Tongue (tissue), 3 donors: ENCODE measurements at places on chromosomes 6 and 20.

DNA sequence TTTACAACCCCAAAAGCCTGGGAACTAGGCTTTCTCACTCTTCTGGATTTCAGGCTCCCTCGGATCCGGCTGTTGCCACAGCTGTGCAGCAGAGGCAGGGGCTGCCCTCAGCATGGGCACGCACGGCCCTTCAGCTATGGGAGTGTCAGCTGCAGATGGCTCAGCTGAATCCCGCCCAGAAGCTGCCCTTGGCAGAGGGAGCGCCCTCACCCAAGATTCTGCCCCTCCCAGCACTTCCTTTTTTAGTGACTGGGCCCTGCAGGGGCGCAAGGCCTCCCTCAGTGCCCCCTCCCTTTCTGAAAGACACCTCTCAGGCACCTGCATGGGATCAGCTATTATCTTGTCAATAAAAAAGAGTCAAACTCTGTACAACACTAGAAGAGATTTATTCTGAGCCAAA lies 67.9 kb upstream of the THBS2 start:
- peak; percentile 26 for DNase-seq

GRCh38 chr6:138017166-138017757 lies 90.0 kb downstream of the PERP start:
- DNase-seq: no peak

GRCh38 chr20:44745598-44746366 lies at the start of gene KCNK15:
TSS of gene KCNK15 (plus strand) at chr20:44745865. CDS start at chr20:44745911, 46 bp downstream.
- peak; percentile 29 for DNase-seq

GRCh38 chr6:107102414-107102805 lies 12.9 kb downstream of the BEND3 start:
- DNase-seq: no peak

DNA sequence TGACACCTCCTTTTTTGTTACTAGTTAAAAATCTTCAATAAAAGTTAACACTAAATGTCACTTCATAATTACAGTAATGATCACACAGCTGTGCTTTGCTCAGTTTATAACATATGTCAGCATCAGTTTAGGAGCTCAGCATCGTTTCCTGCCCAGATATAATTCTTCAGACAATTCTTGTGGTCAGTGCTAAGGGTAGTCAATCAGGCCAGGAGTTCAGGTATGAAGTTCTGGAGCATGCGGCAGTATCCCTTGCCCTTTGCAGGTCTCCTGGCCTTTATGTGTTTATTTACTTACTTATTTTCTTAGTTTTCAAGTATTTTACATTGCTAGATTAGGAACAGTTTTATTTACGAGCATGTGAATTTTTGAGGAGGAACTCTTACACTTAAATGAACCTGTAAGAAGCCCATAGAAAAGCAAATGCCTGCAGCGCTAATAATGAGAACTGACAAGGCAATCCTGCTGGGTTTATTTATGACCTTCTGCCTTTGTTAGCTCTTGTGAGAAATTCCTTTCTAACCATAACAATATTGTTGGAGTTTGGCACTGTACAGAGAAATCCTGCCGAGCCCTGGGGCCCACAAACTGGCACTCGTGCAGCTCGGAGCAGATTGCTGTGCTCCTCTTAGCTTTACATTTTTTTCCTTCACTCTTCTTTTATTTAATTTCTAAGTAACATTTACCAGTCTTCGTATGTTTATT lies 252.8 kb downstream of the TMEM242 start:
- DNase-seq: peak; percentile 27

DNA sequence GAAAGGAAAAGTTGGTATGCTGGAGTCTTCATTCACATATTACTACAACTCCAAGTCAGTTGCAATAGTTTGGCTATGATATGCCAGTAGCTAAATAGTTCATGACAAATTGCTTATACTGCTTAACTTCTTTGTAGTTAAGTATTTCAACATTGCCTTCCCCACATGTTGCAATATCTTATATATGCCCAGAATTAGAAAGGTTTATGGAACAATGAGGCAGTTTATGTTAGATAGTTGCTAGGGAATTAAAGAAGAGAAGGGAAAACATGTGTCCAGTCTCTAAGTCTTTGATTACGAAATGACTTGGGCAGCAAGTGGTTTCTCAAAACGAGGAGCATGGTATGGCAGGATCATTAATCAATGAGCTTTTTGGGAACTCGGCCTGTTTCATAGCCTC lies 145.8 kb downstream of the PLCB4 start:
- DNase-seq: no peak

DNA sequence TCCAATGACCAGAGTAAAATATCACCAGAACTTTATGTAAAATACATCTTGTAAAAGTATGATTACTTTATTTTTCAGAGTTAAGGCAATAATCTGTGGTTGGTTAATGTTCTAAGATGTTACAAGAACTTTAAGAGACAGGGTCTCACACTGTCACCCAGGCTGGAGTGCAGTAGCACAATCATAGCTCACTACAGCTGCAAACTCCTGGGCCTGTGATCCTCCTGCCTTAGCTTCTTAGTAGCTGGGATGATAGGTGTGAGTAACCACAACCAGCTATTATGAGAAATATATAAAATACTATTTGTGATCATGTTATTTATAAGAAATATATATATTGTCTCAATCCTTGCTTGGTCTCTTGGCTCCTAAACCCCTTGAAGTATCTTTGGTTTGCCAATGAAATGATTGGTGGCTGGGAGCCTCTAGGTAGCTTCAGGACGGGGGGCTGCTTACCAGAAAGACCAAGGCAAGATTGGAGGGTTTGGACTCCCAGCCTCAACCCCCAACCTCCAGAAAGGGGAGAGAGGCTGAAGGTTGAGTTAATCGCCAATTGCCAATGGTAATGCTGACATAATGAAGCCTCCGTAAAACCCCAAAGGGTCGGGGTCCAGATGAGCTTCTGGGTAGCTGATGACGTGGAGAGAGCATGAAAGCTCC lies 15.4 kb downstream of the SOD2 start:
- no peak for DNase-seq

- no peak for DNase-seq
Observed at GRCh38 chr6:121619987-121620740, 184.7 kb downstream of the GJA1 start.

DNA sequence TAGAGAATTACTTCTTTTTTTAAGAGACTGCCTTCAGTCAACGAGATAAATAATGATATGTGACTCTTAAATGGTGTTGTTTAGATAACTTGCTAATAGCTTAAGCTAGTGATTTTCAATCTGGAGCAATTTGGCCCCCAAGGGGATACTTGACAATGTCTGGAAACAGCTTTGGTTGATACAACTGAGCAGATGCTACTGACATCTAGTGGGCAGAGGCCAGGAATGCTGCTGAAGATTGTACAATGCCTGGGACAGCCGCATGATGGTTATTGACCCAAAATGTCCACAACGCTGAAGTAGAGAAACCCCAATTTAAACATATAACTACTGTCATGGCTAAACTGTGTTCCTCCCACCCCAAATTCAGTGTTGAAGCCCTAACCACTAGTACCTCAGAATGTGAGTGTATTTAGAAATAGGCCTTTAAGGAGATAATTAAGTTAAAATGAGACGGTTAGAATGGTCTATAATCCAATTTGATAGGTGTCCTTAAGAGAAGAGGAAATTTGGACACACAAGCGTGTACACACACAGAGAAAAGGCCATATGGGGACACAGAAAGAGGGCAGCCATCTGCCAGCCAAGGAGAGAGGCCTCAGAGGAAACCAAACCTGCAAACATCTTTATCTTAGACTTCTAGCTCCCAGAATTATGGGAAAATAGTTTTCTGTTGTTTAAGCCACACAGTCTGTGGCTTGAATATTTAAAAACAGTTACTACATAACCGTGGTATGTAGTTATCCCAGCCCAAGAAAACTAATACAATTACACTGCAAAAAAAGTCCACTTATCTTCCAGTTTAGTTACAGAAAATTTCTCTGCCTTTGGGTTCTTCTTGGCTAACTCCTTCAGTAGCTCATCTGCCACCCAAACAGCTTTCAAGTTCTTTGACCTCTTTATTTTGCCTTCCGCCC lies 22.2 kb downstream of the RWDD2A start:
- peak; percentile 89 for DNase-seq

DNA sequence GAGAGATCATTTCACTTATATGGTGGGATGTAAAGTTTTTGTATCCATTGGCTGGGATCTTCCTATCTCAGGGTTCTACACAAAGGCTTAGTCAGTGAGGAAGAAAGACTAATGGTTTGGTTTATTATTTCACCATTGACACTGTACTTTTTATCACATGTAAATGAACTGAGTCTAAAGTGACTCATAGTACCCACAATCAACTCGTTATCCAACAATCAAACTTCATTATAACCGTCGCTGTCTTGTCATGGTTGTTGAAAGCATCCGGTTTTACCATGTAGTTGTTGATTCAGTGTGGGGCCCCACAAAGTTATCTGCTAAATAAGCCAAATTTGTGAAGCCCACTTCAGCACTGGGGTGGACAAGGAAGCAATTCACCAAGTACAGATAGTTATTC lies 55.8 kb upstream of the MTRF1L start:
- no peak for DNase-seq

DNA sequence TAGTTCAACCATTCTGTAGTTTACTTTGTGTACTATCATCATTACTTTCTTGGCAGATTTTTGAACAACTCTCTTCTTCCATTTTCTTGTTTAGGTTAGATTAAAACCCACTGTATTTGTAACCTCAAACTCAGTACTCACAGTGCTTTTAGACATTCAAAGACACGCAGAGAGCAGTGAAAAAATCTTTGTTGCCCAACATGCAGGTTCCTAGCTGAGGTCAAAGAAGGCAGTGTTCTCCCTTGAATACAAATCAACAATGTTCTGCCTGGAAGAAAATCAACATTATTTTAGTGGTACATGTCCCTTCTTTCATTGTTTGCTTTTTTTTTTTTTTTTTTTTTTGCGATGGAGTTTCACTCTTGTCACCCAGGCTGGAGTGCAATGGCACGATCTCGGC lies 11.2 kb downstream of the CYB5R4 start:
- no peak for DNase-seq

DNA sequence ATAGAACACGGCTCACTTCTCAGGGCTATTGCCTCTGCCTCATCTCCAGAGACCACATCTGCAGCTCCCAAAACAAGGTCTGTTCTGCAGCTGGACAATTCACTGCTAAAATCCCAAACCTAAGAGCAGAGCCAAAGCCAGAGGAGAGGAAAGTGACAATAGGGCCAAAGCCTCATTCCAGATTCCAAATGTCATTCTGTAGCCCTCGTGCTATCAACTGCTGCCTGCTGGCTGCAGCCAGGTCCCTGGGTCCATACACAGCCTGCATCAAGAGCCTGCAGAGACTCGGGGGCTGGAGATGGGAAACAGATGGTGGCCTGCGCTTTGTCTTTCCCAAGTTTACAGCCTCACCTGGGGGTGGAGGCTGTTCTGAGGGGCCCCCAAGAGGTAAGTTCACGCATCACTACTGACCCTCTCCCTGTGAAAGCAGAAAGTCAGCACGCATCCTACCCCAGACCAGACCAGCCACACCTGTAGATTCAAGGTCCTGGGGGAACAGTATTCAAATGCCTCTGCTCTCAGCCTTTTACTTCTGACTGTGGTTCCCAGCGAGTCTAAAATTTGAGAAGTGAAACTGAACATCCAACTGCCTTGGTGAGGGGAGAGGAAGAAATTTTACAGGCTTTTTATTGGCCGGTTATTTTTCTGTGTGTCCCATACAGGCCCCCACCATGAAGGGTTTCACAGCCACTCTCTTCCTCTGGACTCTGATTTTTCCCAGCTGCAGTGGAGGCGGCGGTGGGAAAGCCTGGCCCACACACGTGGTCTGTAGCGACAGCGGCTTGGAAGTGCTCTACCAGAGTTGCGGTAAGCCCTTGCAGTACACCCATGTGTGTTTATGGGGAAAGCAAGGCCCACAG lies at the start of gene LY86:
Gene LY86 (plus strand): TSS at position 657 of the 860 bp plus-strand sequence. CDS start 15 bp downstream, at position 672.
- peak; percentile 89 for DNase-seq

GRCh38 chr6:79821859-79822258 lies 125.5 kb downstream of the ELOVL4 start:
- DNase-seq: no peak

GRCh38 chr20:63434599-63435378 lies 37.7 kb downstream of the KCNQ2 start:
- peak; percentile 91 for DNase-seq

DNA sequence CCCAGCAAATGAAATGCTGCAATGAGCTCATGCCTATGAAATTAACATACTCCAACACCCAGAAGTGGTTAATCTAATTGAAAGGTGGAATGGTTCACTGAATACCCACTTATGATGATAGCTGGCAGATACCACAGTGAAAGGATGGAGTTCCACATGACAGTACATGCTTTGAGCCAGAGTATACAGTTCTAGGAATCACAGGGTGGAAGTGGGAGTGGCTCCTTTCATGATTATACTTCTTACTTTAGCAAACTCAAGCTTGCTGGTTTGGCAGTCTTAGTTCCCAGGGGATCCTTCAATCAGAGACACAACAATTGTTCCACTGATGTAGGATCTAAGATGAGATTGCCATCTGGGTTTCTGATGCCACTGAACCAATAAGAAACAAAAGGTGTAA lies 21.5 kb downstream of the CD164 start:
- no peak for DNase-seq

- no peak for DNase-seq
Observed at GRCh38 chr6:169968541-169969270, 217.3 kb downstream of the ERMARD start.

DNA sequence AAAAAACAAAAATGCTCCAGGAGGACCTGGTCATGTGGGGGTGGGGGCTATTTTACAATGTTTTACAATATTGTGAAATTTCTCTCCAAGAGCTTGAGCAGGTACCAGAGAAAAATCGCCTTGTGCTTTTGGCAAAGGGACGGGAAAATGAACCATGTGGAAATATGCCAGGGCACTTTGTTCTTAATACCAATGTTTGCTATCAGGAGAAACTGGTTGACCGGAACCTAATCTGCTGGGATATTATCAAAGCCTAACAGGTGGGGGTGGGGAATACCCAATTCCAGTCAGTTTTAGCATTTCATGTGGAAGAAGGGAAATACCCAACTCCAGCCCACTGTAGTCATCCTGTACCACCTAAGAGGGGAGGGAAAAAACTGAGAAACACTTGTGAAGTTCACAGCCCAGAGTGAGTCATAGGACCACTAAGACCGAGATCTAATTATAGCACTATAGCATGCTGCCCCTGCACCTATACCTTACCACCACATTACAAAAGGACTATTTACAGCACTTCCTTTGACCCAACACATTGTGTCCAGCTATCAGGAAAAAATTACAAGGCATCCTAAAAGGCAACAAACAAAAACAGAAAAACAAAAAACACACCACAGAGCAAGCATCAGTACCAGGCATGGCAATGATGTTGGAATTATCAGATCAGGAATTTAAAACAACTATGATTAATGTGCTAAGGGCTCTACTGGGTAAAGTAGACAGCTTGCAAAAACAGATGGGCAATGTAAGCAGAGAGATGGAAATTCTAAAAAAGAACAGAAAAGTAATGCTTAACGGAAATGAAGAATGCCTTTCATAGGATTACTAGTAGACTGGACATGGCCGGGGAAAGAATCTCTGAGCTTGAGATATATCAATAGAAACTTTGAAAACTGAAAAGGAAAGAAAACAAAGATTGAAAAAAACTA lies 84.1 kb upstream of the POPDC3 start:
- DNase-seq: no peak

DNA sequence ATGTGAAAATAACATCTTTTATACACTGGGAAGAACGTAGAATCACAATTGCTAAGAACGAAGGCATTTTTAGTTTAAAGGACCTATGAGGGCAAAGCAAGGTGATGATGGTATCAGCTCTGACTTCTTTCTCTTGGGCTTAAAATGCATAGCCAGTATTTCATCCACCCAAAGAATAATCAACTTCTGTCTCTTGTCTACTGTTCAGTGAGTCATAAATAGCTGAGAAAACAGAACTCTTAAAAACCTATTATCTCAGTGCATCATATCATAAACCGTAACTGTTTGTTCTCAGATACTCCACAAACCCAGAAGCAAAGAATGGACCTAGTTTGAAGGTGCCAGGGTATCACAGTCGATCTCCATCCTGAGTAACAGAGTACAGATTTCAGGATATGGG lies 5.2 kb downstream of the PHF10 start:
- no peak for DNase-seq

- no peak for DNase-seq
Observed at GRCh38 chr6:28105245-28105639, 19.2 kb upstream of the ZSCAN16 start.
